ENCODE measurements at places on chromosomes 6 and 20.

DNA sequence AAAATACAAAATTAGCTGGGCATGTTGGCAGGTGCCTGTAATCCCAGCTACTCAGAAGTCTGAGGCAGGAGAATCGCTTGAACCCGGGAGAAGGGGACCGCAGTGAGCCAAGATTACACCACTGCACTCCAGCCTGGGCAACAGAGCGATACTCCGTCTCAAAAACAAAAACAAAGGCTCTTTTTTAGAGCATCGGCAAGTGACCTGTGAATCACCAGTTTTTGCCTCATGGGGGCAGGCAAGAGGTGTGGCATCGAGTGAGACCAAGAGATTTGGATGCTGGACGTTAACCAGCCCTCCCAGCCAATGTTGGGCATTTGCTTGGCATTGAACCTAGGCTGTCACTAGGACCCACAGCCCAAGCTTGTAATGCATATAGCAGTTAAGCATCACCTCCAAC lies 14.6 kb upstream of the CDK5RAP1 start:
- no peak for DNase-seq

DNA sequence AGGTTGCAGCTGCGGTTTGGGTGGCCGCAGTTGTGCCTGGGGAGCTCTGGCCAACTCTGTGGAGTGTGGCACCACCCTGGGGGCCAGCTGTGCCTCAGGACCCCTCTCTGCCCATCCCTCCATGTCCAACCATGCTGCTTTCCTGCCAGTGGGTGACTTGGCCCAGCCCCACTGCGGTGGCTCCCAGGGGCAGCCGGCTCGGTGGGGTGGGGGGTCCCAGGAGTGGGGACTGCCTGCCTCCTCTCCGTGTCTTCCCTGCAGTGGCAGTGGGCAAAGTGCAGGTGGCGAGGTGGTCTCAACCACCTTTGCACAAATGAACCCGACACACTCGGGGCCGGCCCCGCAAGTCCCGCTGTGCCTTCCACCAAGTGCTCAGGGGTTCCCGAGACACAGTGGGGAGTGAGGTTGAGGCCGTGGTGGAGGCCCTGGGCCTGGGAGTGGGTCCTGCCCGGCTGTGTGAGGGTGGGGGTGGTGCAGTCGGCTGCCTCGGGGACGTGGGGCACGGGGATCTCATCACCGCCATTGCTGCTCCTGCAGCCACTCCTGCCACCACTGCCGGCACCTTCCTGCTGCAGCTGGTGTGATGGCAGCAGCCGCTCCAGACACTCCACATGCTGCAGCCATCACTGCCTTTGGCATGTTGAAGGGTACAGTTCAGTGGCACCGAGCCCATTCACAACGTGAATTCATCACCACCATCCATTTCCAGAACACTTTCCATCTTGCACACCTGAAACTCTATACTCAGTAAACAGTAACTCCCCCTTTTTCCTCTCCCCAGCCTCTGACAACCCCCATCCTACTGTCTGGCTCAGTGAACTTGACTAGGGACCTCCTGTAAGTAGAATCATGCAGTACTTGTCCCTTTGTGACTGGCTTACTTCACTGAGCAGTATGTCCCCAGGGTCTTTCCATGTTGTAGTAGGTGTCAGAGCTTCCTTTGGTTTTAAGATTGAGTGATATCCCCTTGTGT lies 10.7 kb upstream of the SLCO4A1 start:
- no peak for DNase-seq

- DNase-seq, result no peak
These were observed 26.5 kb downstream of the CYP21A2 start for GRCh38 chr6:32064706-32065105.

DNA sequence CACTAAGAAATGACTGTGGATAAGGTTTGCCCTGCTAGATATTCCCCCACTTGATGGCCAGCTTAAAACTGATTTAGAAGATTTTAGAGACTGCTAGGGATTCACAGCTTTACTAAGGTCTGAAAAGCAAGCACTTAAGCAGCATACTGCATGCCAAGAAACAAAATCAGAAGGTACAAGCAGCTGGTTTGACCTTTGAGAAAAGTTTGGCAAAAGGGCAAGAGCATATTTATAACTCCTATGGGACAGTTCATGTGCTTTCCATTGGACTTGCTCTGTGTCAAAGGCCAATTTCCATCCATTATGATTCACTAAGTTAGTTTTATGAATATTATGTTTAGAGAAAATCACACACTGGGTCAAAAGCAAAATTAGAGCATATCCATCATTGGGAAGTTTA lies 402.8 kb downstream of the PKHD1 start:
- no peak for DNase-seq

- DNase-seq, result no peak
These were observed 39.5 kb downstream of the PIGU start for GRCh38 chr20:34637245-34638038.

GRCh38 chr20:63032861-63033793 lies 26.4 kb upstream of the BHLHE23 start:
- no peak for DNase-seq

- no peak for DNase-seq
These were observed 31.5 kb downstream of the PLCB1 start for GRCh38 chr20:8163543-8163942.

GRCh38 chr6:166757232-166758135 lies 130.4 kb upstream of the RPS6KA2 start:
- DNase-seq, result no peak
